ENCODE measurements at places on chromosomes 2 and 18.

DNA sequence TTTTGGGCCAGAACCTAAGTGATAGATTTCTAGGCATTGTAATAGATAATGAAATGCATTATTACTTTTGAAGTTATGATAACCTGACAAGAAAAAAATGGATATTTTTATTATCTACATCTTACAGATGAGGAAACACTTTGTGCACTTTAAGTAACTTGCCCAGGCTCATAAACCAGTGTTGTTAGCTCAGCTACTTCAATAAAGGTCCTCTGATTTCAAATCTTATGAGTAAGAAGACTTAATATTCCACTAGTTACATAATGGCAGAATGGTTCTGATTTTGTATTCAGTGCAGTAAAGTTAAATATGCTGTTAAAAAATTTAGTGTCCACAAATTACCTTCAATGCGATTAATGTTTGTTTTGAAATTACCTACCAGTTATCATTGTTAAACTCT is 199.0 kb downstream of the BABAM2 start:
- no peak for DNase-seq

DNA sequence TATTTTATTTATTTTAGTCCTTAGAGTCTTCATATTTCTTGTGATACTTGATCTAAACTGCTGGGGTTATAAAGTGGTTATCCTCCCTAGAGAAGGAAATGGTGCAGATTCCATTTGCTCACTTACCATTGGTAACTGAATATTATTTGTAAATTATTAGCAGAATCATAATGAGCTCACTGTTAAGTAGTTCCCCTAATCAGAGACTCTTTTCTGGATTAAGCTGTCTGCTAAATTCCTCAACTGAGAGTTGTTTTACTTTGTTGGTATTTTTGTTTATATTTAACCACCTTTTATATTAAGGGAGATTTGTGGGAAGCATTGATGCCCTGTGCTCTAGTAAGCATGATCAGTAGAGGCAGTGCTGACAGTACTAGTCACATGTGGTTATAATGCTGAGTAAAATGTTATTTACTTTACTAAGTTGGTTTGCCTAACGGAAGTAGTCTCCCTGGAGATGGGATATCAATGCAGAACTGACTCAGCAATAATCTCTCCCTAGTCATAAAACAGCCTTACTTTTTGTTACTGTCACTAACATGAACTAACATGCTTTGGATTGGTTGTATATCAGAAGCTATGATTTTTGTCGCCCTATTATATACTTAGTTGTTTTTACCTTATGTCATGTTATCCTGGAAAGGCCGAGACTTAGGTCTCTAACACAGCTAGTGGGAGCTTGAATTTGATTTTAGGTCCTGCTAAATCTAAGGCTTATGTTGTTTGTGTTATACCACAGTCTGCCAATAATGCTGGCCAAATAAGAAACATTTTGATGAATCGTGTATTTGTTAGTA is 166.7 kb downstream of the MCFD2 start:
- no peak for DNase-seq

DNA sequence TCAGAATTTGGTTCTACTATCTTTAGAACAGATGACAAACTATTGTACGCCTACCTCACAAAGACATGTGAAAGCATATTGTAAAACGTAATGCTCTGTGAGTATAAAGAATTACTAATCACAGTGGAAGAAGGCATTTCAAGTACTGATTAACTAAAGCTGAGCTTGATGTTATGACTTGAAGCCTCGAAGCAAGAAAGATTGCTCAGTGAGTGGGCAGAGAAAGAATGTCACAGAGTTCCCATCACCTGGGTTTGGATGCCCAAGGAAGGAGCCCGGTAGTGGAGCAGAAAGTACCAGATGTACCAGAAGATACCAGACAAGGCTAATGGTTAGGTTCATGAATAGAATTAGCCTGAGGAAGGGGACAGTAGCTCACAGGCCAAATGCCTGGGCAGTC is 39.5 kb upstream of the FAM110C start:
- DNase-seq: no peak

DNA sequence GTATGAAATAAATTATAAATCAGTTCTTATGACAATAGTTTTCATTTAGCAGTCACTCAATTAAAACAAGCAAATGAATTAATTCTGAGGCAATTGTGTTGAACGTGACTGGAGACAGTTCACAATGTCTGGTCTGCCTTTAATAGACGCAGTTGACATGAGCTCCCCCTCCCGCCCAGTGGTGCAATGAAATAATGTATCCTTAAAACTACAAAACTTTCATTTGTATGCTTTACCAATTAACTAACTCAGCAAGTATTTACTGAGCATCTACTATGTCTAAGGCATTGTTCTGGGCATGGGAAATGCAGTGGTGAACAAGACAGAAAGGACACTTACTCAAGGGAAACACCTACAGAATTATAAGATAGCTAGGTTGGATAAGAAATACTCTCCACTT is 3.5 kb upstream of the DSC2 start:
- no peak for DNase-seq

DNA sequence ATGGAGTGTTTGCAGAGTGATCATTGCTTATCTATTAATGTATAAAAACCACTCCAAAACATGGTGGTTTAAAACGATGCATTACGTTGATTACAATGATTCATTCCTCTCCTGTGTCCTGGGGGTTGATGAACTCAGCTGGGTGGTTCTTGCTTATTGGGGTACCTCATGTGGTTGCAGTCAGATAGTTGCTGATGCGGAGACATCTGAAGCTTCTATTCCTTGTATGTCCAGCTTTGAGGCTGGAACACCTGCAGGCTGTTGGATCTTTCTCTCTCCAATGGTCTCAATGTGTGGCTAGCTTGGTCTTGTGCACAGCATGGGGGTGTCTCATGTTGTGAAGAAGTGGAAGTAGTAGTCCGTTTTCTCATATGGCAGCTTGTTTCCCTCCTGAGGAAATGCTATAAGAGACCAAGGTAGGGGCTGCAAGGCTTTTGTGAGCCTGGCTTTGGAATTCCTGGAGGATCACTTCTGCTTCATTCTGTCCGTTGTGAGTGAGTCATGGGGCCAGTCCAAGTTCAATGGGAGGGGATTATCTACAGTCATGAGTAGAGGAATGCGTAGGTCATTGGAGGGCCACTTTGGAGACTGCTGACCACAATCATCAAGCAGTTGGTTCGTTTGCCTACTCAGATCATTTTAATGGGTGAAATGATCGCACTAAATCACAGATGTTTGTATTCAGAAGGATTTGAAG is 601.0 kb downstream of the SLC4A3 start:
- no peak for DNase-seq

DNA sequence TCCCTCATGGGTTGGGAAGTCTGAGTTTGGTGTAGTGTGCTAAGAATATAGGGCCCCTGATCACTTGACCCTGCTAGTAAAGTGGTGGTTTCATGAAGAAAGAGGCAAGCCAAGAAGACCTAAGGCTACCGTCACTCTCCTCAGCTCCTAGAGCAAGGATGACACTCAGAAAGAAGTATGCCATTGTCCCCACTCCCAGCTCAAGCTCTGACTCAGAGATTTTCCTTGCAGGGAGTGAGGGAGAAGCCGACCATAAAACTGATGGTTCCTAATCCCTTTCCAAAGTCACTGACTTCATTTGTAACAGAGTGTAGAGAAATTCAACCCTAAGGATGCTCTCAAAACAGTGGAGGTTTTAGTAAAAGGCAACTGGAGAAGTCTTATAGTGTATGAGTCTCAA is 80.9 kb downstream of the ICA1L start:
- DNase-seq: no peak

DNA sequence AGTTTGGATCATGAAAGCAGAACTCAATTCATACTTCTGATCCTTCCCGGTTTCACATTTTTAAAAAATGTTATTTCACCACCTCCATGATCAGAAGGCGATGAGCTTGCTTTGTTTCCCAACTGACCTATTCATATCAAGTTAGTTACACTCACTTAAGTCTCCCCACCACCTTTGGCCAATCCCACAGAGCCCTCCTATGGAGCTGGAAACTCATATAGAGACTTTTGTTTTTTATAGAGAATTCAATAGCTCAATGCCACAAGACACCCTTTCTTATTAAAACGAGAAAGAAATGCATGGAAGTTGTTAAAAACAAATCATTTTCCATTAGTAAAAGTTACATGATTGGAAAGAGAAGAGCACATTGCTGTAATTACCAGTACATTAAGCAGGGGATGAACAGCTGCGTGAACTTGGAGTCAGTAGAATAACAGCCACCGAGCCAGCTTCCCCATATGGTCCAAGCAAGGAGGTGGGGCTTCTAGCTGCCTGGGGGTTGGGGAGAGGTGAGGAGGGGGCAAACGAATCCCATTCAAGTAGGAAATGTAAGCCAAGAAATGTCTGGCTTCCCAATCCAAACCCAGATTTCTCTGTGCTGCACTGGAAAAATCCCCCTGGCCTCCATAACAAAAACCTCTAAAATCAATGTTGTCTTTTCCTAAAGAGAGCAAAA is 614.5 kb downstream of the IRS1 start:
- DNase-seq: no peak

DNA sequence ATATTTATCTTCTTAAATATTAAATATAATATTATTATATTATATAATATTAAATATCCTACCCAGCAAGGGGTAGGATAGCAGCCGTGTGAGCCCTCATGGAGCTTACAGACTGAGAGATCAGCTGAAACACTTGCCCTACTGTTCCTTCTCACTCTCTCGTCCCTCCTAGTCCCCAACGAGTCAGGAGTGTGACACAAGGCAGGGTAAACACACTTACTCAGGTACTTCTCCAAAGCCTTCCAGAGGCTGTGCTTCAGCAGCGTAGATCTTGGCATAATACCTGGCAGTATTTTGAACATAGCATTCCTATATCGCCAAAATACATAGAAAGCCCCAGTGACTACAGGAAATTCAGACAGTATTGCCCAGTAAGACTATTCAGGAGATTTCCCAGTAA is 114.1 kb downstream of the ALPK2 start:
- no peak for DNase-seq

- no peak for DNase-seq
These were observed 13.5 kb upstream of the GPR39 start for GRCh38 chr2:132403146-132403545.

- peak; percentile 21 for DNase-seq
These were observed 200.4 kb downstream of the INO80D start for GRCh38 chr2:205885492-205886099.

DNA sequence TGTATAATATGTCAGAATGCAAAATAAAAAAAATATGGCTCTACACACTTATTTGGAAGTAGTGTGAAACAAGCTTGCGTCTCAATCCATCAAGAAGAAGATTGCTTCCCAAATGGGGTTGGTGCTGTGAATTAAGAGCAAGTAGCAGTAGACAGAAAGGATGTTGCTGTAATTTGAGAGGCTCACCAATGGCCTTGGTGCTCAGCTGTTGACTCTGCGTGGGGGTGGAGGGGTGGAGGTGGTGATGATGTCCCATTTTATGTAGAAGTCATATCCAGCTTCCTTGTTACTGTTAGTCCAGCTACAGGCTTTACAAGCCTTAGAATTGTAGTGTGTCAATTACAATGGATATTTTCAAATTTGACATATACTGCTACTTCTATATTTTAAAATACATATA is 223.4 kb upstream of the RND3 start:
- DNase-seq: no peak

GRCh38 chr18:35376393-35376741 is 770 bp downstream of the ZNF396 start:
- DNase-seq: no peak

- no peak for DNase-seq
These were observed 49.3 kb downstream of the TRAF3IP1 start for GRCh38 chr2:238369591-238370040.

DNA sequence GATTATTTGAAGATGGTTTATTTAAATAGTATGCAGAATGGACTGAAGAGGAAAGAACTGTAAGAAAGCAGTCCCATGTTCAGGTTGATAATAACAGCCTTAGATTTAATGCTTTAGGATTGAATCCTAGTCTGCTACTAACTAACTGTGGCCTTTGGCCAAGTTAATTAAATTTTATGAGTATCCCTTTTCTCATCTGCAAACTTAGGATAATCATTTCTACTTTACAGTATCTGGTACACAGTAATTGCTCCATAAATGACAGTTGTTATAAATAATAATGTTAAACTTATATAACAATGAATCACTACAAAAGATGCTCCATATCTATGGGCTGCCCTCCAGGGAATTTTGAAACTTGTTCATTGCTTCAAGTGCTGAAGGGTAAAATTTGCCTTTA is 41.0 kb downstream of the FAP start:
- no peak for DNase-seq

- DNase-seq: no peak
These were observed 281.4 kb upstream of the ZEB2 start for GRCh38 chr2:144801325-144801724.

DNA sequence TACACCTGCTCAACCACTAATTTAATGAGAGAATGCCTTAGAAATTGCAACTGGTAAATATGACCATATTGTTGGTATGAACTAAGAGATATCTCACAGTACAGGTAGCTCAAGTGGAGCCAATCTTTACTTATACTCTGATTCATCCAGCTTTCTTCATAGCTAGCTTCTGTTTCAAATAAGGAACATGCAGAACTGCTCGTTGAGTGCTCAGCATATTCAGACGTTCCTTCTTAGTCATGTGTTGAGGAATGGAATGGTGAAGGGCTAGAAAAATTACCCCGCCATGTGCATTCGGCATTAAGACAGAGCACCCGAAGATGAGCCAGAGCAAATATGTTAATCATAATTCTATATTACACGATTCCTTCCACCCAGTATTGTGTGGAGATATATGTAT is 144.0 kb upstream of the VRK2 start:
- no peak for DNase-seq

DNA sequence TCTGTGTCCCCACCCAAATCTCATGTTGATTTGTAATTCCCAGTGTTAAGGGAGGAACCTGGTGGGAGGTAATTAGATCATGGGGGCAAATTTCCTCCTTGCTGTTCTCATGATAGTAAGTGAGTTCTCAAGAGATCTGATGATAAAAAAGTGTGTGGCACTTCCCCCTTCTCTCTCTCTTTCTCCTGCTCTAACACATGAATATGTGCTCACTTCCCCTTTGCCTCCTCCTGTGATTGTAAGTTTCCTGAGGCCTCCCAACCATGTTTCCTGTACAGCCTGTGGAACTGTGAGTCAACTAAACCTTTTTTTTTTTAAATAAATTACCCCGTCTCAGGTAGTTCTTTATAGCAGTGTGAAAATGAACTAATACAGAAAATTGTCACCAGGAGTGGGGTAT is 380.0 kb downstream of the MEIS1 start:
- DNase-seq: no peak

- no peak for DNase-seq
These were observed 10.6 kb upstream of the BIN1 start for GRCh38 chr2:127117603-127118002.

Data from stimulated activated CD8-positive, alpha-beta memory T cell treated with anti-CD3 and anti-CD28 coated beads, Interleukin-4, amount 100 ng/mL, for 1 hour (primary cell).